ENCODE measurements at places on chromosomes 11 and 22.

- no peak for DNase-seq
These were observed 28.5 kb downstream of the ZNF280B start for GRCh38 chr22:22479999-22480532.

DNA sequence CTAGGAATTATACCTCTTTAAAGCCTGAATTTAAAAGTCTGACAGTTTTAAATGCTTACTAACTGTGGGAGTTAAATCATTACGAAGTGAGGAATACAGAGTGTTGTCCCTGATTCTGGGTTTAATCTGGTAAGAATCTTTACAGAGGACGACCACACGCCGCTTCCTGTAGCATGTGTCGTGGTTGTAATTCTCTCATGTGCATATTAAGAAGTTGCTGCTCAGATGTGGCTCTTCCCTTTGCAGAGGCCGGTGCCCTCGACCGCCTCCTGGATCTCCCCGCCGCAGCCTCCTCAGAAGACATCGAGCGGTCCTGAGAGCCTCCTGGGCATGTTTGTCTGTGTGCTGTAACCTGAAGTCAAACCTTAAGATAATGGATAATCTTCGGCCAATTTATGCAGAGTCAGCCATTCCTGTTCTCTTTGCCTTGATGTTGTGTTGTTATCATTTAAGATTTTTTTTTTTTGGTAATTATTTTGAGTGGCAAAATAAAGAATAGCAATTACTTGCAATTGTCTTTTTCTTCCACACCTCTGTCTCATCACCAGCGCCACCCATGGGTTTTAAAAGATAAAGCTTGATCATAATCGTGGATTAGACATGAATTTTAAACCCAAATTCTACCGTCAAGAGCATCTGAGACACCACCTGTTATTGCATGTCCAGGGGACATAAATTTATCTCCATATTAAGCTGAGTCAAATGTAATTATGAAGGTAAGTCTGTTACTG lies 6.5 kb downstream of the GAL start:
- DNase-seq = no peak

GRCh38 chr11:83102834-83103233 lies 31.1 kb upstream of the RAB30 start:
- no peak for DNase-seq

DNA sequence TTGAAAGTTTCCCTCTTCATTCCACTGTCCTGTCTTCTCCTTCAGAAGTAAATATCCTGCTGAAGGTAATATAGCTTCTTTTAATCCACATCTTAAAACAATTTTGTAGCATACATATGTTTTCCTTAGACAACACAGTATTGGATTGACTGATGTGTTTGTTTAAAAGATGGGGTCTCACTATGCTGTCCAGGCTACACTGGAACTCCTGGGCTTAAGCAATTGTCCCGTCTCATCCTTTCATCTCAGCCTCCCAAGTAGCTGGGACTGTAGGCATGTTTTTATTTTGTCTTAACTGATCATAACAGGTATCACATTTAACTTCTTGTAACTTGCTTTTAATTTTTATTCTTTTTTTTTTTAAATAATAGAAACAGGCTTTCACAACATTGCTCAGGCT lies 55.9 kb downstream of the MRTFA start:
- no peak for DNase-seq

- no peak for DNase-seq
These were observed 6.7 kb downstream of the CAPN5 start for GRCh38 chr11:77073328-77074001.

DNA sequence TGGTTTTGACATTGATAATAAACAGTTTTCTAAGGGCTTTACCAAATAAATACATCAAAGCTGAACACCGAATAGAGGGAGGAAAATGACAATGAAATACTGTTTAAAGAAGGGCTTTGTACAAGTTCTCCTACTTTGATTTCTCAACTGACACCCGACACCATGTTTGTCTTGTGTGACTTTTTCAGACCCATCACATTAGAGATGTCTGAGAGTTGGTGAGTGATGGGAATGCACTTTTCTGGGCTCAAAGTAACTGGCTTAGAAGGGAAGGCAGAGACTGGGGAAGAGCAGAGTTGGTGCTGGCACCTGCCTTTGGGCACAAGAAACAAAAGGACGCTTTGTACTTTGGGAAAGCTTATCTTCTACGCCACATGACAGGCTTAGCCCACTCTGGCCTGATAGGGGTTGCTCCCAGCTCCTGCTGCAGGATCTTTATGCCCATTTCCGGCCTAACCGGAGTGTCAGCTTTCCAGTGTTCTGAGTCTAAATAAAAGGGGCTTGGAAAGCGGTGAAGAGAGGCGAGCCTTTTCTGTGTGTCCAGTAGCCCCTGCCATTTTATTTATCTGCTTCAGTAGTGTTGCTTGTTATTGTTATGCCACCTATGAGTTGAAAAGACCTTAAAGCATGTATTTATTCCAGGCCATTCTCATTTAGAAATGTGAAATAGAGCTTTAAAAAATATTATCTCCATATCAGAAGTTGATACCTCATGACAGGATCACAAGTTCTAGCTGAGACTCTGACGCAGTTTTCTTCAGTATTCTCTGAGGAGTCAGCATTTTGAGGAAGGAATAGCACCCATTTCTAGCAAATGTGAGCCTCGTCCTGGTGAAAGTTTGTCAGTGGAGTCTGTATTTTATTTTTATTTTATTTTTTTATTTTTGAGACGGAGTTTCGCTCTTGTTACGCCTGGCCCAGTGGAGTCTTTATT lies 24.2 kb downstream of the KREMEN1 start:
- no peak for DNase-seq

DNA sequence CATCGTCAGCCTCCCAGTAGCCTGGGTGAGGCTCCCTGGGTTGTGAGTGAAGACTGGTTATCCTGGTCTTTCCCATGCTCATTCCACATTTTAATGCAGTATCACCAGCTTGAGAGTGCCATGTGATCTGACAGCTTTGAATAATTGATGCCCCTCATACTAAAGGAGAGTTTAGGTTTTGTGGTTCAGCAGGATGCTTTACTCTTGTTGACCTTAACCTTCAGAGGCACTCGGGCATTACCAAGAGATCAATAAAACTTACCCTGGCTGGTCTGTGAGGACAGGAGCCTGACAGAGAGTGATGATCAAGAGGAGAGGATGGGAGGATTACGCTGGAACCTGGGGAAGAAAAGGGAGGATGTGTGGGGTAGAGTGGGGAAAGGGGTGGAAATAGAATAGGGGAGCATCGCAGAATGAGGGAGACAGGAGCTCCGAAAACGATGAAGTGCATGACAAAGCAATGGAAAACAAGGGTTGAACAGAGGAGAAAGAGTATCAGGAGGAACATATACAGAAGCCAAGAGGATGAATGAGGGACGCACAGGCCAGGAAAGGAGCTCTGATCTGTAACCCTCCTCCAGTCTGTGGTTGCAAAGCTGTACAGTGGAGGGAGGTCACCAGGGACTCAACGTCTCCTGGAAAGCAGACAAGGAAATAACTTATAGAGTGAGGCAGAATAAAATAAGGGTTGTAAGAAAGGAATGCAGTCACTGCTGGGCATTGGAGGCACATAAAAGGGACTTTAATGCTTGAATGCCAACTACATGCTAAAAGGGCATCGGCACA lies 594.5 kb downstream of the NTM start:
- DNase-seq = no peak

DNA sequence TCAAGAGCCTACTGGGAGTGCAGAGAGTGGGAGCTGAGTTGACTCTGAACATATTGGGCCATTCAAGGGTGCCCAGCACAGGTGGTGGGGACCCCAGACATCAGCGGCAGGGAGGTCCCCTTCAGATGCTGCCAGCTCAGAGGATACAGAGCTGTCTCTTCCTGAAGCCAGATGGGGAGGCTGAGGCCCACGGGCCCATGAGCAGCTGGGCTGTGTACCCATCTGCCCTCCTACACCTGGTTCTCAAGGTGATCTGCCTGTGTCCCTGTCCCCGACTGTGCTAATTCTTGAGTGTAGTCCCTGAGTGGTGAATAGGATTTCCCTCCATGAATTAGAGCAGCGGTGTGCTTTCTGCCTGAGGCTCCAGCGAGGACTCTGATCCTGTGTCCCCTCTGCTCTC lies 76.3 kb downstream of the MICAL2 start:
- DNase-seq = no peak

DNA sequence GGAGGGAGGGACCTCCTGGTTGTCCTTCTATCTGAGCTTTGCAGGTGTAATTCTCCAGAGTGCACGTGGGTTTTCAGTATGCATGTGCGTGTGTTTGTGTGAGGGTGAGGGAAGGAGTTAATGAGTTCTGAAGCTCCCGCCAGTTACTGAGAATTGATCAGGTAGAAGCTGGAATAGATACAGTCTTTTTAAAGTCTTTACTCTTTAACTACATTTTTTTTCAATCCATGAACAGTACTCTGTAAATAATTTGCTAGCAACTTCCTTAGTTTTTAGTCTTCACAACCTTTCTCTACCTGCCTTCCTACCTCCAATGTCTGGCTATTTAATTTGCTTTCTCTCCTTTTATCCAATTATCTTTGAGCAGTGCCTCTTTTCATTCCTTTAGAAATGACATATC lies 25.5 kb downstream of the ARHGAP42 start:
- no peak for DNase-seq
